Dorsolateral prefrontal cortex (tissue), 122 donors: ENCODE measurements at places on chromosomes 2 and 18.

DNA sequence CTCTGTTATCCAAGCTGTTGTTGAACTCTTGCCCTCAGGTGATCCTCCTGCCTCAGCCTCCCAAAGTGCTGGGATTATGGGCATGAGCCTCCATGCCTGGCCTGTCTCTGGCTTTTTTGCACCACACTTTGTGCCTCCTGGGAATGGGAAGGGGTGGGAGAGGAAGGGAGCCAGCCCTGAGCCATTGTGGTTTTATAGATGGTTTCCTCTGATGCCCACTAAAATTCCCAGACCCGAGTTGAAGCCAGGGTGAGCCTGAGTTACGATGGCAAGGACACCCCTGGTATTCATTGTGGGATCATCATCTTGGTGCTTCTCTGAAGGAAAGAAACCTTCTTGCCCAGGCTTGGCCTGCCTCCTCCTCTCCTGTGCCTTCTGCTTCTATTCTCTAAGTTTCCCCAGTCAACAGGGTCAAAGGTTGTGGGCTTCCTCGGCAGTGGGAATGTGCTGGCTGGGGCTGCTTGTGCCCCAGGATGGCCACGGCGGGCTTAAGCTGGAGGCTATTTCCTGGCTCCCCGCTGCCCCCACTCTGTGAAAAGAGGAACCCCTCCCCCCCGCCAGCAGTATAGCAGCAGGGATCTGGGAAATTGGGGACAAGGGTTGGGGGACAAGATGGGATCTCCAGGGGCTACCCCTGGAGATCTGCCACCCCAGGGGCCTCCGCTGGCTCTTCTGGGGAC lies 106.2 kb downstream of the STPG4 start:
- no peak for DNase-seq

DNA sequence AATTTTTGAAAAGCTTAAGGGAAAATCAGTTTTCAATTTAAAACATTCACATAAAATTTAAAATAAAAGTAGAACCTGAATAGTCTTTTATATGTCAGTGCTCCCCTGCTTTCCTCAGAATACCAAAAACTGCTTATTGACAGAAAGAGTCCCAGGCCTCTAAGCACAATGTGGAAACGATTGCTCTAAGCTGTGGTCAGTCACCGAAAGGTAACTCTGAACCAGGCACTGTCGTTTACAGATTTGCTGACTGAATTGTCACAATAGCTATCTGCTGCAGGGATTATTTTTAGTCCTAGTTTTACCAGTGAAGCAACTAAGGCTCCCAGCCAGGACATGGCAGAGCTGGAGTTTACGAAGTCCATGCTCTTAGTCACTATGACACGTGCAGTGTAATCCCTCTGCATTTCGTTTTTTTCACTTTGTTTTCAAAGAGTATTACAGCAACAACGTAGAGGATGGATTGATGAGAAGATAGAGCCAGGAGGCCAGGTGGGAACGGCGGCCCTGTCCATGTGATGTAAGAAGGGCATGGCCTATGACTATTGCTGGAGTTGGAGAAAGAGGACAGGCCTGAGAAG lies 28.1 kb upstream of the TMEM247 start:
- no peak for DNase-seq

DNA sequence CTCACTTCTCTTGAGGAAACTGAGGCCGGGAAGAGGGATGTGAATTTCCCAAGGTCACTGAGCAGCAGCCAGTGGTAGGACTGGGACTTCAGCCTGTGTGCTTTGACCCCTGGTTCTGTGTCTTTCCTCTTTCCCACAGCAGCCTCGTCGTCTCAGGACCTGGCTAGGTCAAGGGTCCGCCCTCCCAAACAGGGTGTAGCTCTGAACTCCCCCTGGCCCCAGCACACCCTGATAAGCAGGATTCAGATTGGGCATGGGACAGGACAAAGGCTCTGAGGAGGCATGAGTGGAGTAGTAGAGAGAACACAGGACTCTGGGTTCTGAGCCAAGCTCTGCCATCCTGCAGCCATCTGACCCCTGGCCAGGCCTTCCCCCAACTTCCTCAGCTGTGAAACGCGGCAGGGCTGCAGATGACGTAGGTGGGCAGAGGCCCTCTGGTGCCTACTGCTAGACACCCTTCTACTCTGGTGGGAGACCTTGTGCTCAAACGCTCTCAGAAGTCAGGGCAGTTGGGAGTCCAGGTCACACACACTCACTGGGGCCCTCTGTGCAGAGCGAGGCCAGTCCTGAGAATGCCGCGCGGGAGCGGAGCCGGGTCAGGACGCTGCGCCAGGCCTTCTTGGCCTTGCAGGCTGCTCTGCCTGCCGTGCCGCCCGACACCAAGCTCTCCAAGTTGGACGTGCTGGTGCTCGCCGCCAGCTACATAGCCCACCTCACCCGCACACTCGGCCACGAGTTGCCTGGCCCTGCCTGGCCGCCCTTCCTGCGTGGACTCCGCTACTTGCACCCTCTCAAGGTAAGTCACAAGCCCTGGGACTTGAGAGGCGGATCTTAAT lies 984 bp downstream of the TCF23 start:
- DNase-seq = no peak

DNA sequence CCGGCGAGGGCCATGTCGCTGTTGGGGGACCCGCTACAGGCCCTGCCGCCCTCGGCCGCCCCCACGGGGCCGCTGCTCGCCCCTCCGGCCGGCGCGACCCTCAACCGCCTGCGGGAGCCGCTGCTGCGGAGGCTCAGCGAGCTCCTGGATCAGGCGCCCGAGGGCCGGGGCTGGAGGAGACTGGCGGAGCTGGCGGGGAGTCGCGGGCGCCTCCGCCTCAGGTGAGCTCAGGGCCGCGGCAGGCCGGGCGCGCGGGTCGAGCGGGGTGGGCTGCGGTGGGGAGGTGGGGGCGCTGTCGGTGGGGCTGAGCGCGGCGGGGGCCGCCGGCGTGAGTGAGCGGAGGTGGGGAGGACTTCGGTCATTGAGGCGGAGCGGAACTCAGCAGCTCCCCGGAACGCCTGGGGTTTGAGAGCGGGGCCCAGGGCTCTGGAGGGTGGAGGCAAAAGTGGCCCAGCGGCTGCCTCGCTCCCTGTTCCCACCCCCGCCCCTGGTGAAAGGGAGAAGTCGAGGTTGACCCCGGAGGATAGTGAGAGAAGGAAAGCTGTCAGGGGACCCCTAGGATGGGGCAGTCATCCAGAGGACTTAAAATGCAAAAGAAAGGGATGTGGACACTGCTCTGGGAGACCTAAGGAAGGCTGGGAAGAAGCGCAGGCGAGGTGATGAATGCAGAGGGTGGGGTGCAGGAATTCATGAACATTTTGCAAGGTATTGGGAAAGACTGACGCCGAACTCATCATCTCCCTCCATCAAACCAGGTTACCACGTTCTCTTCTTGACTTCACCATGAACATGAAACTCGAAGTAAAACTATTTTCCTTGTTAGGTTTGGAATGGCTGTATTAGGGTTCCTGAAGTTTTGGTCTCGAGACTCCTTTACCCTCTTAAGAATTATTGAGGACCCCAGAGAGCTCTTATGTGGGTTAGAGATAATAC lies 633 bp downstream of the MALT1 start:
- peak; percentile 57 for DNase-seq

DNA sequence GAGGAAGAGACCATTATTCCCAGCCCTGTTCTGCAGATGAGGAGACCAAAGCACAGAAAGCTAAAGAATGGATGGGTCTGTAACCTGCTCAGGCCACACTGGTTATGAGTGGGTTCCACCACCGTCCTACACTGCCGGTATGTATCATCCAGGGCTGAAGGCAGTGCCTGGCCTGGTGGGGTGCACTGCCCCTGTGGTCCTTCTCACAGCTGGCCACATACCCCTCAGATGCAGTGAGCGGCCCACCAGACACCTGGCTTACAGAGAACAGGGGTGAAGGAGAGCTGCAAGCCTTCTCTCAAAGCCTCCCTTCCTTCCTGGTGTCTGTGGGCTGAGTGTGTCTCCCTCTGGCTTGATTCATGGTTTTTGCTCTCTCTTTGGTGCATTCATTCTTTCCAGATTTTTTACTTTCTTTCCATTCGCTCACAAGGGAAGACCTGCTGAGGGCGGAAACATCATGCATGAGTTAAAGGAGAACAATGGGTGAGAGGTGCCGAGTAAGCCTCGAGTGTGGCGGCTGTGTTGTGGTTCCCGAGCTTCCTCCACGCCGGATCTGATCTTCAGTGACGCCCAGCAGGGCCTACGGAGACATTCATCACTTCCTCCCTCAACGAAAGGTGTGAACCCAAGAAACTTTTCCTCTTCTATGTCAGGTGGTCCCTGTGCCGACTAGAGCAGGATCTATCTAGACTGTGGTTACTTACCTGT lies 62.1 kb upstream of the REL start:
- no peak for DNase-seq

DNA sequence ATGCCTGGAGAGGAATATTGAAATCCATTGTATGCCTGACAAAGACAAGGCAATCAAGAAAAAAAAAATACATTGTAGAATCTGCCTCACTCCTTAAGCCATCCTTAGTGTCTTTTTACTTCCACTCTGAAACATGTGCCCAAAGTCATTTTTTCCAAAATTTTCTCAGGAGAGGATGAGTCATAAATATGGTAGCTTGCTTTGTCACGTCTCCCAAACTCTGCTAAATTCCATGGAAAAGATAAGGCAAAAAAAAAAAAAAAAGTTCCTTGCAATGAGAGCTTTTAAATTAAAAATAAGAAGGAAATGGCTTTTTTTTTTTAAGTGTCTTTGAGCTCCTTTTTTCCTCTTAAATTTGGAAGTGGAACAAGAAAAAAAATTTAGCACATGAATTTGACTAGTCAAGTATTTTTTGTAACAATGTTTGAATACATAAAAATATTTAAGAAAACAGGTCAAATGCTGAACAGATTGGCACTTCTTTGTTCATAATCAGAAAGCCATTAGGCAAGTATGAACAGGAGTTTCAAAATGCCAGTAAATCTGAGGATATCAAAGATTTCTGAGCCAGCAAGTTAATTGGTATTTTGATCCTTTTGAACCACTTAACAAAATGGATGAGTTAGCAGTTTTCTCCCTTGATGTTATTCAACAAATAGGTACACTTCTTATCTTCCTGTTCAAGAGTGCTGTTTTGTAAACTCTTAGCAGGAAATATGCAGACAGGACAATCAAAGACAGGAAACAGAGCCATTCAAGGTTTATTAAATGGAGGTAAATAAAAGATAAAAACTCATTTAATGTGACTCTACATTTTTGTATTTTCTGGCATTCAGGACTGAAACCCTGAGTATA lies 247.3 kb upstream of the SP5 start:
- no peak for DNase-seq

DNA sequence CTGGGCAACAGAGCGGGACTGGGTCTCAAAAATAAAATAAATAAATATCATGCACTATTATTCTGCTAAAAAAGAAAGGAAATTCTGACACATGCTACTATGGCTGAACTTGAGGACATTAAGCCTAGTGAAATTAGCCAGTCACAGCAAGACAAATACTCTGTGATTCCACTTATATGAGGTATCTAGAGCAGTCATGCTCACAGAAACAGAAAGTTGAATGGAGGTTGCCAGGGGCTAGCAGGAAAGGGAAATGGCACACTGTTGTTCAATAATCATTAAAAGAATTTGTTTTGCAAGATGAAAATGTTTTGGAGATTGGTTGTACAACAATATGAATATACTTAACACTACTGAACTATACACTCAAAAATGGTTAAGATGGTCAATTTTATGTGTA lies 60.8 kb downstream of the NCKAP1 start:
- no peak for DNase-seq

DNA sequence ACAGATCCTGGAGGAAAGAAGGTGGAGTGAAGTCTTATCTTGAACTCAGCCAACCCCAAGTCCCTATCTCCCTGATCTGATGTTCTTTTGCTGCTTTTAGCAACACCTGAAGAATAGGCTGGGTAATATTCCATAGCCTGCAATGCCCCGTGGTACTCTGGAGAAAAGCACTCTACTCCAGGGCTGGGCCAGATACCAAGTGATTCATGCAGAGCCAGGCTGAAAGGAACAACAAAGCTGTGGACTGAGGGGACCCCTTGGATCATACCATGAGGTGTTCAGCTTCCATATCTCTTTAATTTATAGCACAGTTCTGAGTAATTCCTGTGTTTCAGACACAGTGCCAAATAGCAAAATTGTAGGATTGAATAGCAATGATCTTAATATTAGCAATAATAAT lies 130.6 kb downstream of the NXPH2 start:
- DNase-seq = no peak

DNA sequence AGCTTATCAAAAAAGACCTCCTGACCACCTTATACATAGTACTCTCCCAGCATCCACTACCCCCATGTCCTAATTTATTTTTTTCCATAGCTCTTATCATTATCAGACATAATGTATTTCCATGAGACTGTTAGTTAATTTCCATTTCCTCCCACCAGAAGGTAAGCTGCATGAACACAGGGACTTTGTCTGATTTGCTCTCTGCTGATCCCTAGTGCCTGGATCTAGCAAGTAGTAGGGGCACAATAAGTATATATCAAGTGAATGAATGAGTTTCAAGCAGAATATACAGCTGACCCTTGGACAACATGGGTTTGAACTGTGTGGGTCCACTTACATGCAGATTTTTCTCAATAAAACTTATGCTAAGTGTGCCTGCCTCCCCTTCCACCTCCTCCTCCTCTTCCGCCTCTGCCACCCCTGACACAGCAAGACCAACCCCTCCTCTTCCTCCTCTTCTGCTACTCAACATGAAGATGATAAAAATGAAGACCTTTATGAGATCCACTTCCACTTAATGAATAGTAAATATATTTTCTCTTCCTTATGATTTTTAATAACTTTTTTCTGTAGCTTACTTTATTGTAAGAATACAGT lies 53.8 kb downstream of the CTAGE1 start:
- no peak for DNase-seq

- no peak for DNase-seq
Measured at GRCh38 chr18:46213295-46213694, 109.1 kb downstream of the HAUS1 start.

- DNase-seq = no peak
Measured at GRCh38 chr2:44546459-44547127, 184.8 kb downstream of the CAMKMT start.

DNA sequence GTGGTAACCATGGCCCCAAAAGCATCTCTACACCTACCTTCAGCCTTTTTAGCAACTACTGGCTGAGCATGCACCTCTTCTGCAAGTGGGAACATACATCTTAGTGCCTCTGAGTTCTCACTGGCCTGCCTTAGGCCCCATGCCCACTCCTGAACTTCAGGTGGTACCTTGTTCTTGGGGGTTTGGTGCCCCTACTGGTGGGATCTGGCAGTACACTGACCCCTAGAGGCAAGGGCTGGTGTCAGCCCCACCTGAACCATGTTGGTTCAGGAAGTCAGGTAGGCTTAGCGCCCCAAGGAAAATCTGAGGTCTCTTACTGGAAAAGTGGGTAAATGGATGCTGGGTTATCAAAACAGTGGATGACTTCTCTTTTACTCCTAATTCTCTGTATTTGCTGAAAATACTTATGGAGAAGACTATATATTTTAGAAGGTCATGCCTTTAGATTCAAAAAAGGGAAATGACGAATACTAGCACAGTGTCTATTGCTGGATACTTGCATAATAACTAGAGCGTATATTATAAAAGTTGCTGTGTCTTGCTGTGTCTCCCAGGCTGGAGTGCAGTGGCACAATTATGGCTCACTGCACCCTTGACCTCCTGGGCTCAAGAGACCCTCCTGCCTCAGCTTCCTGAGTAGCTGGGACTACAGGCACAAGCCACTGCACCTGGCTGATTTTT lies 84.6 kb downstream of the RAB31 start:
- no peak for DNase-seq
